ENCODE measurements at places on chromosomes 11 and 22. TPM values are rescaled to one million over a fixed set of nuclear protein-coding genes. Genes with fewer than 3 reads are reported as not detected.

Gene HTR3A
- not detected for total RNA-seq

Gene ASCL2
- 10.4 TPM for total RNA-seq

Gene FOLR3
- not detected for total RNA-seq

Gene C11orf52
- 10.1 TPM for total RNA-seq

Gene MICAL2
- total RNA-seq = 268 TPM

Gene SLC25A18
- not detected for total RNA-seq

Gene CHRDL2
- total RNA-seq = not detected

Gene FGF4
- not detected for total RNA-seq

Gene ABCG4
- not detected for total RNA-seq

Gene IL18
- total RNA-seq = 154 TPM

Gene NRIP3
- 0.27 TPM for total RNA-seq

Gene CRACR2B
- total RNA-seq = 122 TPM

Gene PDGFB
- 2.7 TPM for total RNA-seq

Gene CXCR5
- 0.12 TPM for total RNA-seq

Gene TMEM86A
- total RNA-seq = 3.3 TPM

Gene LDHAL6A
- not detected for total RNA-seq
